Astrocyte of the spinal cord (primary cell): ENCODE measurements at places on chromosomes 11 and 22.
A peak's percentile ranks its signal among the peaks of the same experiment; 100 is the strongest.

- DNase-seq = peak; percentile 50
These were observed 8.2 kb downstream of the SUSD2 start for GRCh38 chr22:24189249-24190158.

DNA sequence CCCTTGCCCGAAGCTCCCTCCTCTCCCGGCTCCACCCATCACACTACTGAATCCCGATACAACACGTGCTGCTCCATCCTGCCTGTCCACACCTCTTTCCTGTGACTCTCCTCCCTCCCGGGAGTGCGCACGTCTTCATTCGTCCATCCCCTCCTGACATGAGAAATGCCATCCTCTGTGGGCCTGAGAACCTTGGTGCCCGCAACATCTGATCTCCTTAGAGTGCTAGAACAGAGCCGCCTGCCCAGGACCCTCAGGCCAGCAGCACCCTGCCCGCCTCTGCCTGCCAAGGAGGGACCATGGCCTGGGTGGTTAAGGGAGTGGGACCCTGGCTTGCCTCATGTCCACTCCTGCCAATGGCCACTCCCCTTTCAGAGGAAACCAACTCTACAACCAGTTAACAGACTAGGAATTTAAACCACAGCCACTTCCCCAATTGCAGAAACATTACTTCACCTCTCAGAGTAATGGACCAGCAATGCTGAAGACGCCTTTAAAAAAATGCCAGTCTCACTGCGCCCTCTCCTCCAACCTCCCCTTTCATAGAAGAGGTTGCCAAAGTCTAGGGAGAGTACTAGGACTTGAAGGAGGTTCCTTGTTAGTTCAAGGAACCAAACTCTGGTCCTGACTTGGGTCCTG lies 466.3 kb downstream of the OPCML start:
- no peak for DNase-seq

DNA sequence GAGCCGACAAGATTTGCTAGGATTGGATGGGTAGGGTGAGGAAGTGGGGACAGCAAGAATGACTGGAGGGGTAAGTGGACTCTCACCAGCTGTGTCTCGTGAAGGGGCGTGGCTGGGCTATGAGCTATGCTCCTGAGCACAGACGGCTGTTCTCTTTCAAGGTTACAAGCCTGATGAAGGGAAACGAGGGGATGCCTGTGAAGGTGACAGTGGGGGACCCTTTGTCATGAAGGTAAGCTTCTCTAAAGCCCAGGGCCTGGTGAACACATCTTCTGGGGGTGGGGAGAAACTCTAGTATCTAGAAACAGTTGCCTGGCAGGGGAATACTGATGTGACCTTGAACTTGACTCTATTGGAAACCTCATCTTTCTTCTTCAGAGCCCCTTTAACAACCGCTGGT lies 19.9 kb downstream of the F2 start:
- no peak for DNase-seq

GRCh38 chr22:31647523-31648320 lies 14.3 kb downstream of the PISD start:
- peak; percentile 76 for DNase-seq

- no peak for DNase-seq
These were observed 86.6 kb downstream of the DDX10 start for GRCh38 chr11:108751444-108751843.

DNA sequence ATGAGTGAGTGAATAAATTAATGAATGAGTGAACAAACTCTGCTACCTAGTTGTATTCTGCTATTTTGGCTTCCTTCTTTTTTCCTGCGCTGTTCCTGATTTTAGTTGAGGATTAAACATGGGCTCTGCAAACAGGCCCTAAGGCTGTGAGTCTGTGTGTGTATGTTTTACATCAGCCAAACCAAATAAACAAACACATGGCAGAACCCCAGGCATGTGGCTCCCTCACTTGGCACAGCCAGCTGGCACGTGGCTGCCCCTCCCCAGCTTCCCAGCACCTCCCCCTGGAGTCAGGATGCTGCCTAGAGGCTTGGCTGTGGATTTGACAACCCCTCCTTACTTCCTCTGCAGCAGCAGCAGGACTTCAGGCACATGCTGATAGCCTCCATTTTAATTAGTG lies 593.2 kb downstream of the INSC start:
- DNase-seq = peak; percentile 48

DNA sequence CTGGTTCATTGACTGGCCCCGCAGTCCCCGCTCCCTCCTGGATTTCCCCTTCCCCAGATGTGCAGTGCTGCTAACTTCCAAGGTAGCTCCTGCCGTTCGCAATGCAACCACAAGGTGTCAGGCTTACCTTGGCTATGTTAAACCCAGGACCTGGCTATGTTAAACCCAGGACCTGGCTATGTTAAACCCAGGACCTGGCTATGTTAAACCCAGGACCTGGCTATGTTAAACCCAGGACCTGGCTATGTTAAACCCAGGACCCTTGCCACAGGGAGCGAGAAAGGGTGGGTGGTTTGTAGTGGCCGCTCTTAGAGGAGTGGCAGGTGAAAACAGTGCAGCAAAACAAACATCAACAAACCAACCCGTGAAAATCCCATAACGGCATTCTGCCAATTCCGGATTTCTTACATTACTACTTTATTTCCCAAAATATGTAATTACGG lies 2.9 kb upstream of the ADAMTS8 start:
- peak; percentile 66 for DNase-seq

GRCh38 chr11:121514432-121515334 lies 61.9 kb upstream of the SORL1-AS1 start:
- DNase-seq = no peak

GRCh38 chr11:131640320-131640719 lies 269.9 kb downstream of the NTM start:
- no peak for DNase-seq

GRCh38 chr11:7332962-7333361 lies 81.3 kb downstream of the SYT9 start:
- no peak for DNase-seq

- DNase-seq = no peak
These were observed 193.3 kb downstream of the C11orf91 start for GRCh38 chr11:33507356-33507755.

GRCh38 chr22:44391015-44391414 lies 78.3 kb upstream of the SHISAL1 start:
- no peak for DNase-seq

GRCh38 chr11:1482581-1483444 lies 3.8 kb downstream of the MOB2 start:
- DNase-seq = no peak

DNA sequence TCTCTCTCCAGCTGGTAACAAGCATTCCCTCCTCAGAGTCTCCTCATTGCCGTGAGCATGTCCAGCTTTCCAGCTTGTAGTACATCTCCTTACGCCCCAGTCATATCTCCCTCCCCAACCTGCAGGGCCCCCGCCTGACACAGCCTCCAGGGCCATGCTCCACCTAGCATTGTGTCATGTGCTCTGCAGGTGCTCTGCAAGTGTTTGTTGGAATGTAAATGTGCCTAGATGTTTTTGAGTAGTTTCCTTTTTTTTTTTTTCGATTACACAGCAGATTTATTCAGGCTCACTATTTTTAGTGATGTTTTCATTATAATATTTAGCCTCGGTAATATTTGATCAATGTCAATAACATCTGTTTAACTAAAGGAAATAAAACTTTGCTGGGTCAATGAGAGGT lies 82.5 kb downstream of the NCAM1 start:
- no peak for DNase-seq

DNA sequence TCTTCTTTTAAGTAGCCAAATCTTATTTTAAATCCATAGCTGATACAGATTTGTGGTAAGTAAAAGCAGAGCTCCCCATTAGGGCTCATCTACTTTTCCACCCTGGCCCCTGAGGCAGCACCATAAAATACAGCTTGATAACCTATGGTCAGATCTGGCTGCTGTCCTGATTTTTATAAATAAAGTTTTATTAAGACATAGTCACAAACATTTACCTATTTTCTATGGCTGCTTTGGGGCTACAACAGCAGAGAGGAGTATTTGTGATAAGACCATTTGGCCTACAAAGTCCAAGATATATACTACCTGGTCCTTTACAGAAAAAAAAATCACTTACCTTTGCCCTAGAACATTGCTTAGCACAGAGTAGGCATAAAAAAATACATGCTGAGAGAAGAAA lies 200.0 kb upstream of the SEZ6L start:
- DNase-seq = no peak

DNA sequence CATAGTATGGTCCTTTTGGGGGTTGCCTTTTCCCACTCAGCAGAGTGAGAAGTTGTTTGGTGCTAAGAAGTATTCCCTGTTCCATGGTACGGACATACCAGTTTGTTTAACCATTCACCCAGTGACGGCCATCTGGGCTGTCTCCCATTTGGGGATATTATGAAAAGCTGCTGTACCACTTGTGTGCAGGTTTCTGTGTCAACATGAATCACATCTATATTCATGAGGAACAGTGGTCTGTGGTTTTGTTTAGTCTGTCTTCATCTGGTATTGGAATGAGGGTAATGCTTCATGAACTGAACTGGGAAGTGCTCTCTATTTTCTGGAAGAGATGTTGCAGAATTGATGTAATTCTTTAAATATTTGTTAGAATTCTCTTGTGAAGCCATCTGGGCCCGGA lies 89.5 kb downstream of the TRMU start:
- DNase-seq = peak; percentile 87

- DNase-seq = no peak
These were observed 1.7 kb downstream of the KLHDC7B start for GRCh38 chr22:50547263-50547985.

DNA sequence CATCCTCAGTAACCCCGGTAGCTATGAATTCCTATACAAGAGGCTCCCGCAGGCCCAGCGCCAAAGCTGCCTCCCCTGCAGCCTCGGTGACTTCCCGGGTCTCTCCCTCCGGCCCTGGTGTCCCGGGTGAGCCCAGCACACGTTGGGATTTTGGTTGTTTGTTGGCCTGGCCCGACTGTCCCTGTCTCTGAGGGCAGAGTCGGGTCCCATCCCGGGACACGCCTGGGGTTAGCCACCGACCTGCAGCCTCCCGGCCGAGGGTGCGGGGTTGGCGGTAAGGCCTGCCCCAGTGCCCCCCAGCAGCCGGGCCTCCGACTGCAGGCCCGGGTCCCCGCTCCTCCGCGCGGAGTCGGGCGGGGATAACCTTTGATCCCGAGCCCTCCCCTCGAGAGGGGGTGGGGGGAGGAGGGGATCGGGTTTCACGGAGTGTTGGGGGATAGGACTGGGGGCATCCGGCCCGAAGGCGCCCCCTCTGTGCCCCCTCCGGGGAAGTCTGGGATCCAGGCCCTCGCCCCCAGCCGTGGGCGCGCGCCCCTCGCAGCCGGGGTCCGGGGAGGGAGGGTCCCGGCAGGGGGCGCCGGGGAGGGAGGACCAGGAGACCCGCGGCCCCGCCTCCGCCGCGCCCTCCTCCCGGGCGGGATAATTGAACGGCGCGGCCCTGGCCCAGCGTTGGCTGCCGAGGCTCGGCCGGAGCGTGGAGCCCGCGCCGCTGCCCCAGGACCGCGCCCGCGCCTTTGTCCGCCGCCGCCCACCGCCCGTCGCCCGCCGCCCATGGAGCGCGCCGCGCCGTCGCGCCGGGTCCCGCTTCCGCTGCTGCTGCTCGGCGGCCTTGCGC lies at the start of gene FBLN1:
Gene FBLN1, plus strand, starts transcription at position 669 of the 835 bp plus-strand sequence. Its CDS starts 103 bp downstream, at position 772.
- no peak for DNase-seq

DNA sequence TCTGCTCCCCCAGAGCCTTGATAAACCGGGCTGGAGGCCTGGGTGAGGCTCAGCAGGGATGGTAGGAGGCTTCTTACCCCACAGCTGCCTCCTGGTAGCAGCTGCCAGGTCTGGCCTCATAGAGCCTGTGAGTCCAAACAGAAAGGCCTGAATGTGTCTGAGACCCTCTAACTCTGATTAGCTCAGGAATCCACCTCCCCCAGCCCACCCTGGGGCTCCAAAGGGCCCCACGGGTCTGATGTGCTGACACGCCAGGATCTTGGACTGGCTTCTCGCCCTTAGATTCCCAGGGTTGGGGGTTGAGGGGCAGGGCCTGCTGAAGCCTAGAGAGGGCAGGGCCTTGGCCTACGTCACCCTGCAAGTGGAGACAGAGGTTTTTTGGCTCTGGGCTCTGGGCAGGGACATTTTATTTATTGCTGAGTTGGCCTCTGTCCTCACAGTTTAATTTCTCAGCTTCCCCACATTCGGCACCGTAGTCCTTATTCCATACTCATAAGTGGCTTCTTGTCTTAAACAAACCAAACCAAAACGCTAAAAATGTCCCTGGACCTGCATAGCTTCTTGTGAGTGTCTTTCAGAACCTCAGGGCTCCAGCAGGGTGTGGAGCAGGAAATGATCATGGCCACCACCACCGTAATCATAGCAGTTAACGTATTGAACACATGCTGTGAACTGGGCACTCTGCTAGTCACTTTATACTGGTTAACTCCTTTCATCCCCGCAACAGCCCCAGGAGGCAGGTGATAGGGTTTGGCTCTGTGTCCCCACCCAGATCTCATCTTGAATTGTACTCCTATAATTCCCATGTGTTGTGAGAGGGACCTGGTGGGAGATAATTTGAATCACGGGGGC lies 25.1 kb downstream of the KIAA1671 start:
- DNase-seq = peak; percentile 53

GRCh38 chr22:47902646-47903180 lies 1140.3 kb downstream of the TBC1D22A start:
- no peak for DNase-seq

- no peak for DNase-seq
These were observed 7.7 kb upstream of the NEAT1 start for GRCh38 chr11:65414776-65415498.

DNA sequence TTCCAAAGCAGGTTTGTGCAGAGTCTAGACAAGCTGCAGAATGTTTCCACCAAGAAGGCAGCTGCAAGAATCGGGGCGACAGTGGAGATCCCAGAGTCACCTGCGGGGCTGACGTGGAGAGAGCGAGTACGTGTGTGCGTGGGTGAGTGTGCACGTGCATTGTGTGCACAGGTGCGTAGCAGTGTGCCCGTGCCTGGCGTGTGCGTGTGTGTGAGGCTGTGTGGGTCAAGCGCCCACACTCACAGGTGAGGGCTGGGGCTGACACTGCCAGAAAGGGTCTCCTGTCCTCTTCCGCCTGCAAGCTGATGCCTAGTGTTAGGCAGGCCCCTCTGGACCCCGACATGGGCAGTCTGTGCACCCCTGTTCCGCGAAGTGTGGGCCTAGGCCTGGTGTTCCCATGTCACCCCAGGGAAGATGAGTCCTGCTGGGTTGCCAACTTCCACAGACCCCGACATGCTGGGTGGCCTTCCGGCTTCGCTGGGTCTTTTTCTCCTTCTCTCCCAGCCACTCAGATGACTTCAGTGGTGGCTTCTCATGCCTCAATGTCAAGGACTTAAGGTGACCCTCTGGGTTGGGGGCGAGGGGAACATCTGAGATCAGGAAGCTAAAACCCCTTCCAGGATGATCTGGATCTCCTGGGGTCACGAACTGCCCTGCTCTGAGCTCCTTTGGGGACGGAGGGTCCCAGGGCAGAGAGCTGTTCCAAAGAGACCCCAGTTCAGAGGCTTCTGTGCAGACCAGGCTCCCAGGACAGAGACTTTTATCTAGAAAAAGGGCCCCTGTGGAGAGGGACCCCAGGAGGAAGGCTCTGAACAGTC lies 10.4 kb upstream of the SYT8 start:
- no peak for DNase-seq

- DNase-seq = no peak
These were observed 51.5 kb upstream of the SPATA19 start for GRCh38 chr11:133896642-133897330.

DNA sequence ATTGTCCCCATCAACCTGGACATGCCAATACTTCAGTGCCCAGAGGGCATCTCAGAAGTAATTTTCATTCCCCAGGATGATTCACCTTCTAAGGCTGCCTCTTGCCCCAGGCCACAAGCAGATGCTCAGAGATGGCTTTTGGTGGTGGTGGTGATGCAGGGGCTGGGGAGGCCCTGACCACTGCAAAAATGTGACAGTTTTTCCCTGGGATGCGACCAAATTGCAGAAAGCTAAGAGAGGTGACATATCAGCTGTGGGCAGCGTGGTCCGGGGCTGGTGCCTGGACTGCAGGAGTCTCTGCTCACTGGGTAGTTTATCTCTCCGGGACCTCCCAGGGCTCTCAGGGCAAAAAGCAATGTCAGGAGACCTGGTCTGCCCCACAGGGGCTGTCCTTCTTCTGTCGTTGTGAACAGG lies 39.7 kb upstream of the ACCSL start:
- DNase-seq = no peak
